ENCODE measurements at places on chromosomes 12 and 14. TPM values are rescaled to one million over a fixed set of nuclear protein-coding genes. Genes with fewer than 3 reads are reported as not detected.

DNA sequence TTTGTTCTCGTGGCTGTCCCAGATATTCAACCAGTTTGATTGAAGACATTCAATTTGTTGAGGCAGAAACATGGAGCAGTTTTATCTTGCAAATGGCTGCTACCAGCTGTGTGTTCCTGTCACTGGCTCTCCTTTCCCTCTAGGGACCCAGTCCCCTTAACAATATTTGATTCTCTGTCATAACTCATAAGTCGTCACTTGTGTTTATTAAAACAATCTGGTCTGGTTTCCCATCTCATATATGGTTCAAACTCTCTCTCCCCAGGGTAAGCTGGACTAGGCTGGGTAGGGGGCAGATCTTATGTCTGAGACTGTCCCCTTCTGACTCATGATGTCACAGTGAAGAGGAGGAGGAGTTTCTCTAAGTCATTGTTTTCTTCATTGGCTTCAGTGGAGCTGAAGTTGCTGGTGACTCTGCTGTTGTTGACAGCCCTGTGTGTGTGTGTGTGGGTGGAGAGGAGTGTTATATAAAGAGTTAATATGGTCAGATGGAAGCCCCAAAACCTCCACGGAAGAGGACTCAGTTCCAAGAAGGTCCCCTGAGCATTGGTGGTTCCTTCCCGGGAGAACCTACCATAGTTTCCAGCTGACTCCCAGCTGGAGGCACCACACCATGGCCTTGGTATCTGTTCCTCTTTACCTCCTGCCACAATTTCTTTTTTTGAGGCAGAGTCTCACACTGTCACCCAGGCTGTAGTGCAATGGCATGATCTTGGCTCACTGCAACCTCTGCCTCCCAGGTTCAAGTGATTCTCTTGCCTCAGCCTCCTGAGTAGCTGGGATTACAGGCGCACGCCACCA is 16.1 kb upstream of the GNG2 start:
- no peak for DNase-seq

GRCh38 chr14:104712881-104713734 is 10.9 kb upstream of the ADSS1 start:
- DNase-seq = no peak

Gene PAPLN
- 17.1 TPM for total RNA-seq

- DNase-seq = peak; percentile 82
Observed at GRCh38 chr12:124512667-124513296, 54.6 kb downstream of the NCOR2 start.

GRCh38 chr14:103296987-103297386 is 37.0 kb upstream of the EIF5 start:
- no peak for DNase-seq

DNA sequence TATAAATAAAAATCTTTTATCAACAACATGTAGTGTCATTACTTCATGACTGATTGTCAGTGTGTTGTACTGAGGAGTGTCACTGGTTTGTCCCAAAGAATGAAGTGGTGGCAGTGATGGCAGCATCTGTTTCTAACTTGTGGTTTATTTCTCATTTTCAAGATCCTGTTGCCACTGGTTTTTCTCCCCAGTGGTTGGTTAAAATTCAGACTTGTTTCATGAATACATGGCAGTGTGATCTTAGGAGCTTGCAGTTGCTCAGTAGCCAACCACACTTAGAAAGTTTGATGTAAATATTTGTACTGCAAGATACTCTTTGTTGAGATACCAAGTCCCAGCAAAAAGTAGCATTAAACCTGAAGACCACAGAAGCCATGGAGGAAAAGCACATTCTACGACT is 69.8 kb downstream of the PLEKHA5 start:
- DNase-seq = no peak

Gene DIO2
- not detected for total RNA-seq

Gene LRTM2
- total RNA-seq = not detected

GRCh38 chr12:93099792-93100191 is 170.7 kb upstream of the EEA1 start:
- DNase-seq = no peak

- peak; percentile 44 for DNase-seq
Observed at GRCh38 chr12:79360286-79360685, 330.5 kb downstream of the PAWR start.

- no peak for DNase-seq
Observed at GRCh38 chr12:5073853-5074252, 30.2 kb downstream of the KCNA5 start.

Gene SDSL
- total RNA-seq = 7.8 TPM

GRCh38 chr12:54977155-54977554 is 7.4 kb downstream of the TESPA1 start:
- DNase-seq = no peak

- no peak for DNase-seq
Observed at GRCh38 chr12:131027876-131028586, 74.3 kb downstream of the ADGRD1 start.

DNA sequence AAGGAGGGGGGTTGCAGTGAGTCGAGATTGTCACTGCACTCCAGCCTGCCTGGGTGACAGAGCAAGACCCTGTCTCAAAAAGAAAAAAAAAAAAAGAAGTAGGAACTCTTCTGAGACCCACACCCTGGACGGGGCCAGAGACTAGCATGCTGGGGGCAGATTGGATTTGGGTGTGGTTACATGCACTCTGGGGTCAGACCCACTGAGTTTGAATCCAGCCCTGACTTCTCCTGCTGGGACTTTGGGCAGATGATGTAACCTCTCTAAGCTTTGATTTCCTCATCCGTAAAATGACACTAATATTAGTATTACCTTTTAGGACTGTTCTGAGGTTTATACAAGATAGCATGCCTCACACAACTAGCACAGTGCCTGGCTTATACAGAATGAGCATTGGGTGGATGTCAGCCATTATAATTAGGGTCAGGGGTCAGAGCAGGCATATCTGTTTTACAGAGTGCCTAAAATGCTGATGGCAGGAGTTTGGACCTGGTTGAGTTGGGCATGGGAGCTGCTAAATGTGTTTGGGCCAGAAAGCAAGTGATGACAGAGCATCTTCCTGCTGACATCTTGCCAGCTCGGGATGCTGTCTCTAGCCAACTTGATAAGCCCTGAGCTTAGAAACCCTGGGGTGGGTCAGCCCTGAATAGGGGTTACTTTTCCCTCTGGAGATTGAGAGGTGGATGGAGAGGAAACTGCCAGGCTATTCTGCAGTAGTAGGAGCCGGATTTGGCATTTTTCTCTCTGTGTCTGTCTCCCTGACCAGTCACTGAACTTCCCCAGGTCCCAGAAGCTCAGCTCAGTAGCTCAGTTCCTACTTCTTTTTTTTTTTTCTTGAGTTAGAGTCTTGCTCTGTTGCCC is 15.5 kb downstream of the TPCN1 start:
- DNase-seq = no peak

Gene KRT77
- not detected for total RNA-seq

Data from glomerular endothelial cell (primary cell).